ENCODE measurements at places on chromosomes 2 and 18.

GRCh38 chr2:55142518-55142917, 89.6 kb downstream of the CLHC1 start:
- no peak for DNase-seq

DNA sequence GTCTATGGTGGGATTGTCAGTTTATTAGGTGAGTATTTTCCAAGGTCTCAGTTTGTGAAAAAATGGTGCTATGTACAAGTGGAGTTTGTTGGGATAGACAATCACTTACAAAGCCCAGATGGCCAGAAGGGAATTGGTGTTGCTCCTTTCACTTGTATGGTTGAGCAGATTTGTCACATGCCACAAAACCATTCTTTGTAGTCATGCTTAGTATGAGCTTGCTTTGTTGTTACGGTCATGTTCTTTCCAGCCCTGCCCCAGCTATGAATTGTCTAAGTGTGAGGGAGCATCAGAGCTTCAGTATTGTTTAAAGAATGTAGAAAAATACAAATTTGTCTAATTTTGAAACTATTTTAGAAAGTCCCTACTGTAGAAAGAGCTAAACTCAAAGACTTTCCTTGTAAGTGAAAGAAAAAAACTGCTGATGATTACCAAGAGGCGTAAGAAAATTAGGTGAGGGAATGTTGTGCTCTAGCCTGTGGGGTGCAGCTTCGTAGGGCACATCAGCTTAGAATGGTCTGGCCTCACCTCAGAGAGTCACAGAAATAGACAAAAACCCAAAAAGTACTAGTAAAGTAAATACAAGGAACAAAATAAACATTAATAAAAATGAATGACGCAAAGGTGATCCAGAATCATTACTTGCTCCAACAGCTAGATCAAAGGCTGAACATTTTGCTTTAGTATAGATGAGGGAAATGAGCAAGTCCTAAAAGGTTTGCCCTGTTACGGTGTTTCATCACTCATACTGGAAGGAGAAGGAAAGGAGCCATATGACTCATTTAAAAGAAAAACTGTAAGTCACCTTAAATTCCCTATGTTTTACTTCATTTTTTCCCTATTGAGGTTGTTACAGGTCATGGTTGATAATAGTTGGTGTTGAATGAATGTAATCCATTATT, 9.2 kb downstream of the TGIF1 start:
- no peak for DNase-seq

DNA sequence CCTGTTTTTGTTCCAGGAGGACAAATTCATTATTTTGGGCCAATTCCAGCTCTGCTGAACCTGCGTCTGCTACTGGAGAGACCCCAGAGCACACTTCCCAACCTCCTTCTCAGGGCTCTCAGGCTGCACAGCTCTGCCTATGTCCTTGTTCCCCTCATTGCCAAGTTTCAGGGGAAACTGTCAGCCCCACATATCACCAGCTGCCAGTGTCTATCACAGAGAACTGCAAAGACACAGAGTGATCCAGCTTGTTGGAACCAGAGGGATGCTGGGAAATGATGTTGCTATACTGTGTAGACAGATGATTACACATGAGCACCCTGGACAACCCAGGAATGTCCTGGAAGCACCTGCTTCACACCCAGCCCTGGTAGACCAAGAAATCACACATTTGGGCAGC, 67.4 kb upstream of the TMEM247 start:
- no peak for DNase-seq

- DNase-seq = no peak
Measured at GRCh38 chr18:28382215-28382879, 205.4 kb upstream of the CDH2 start.
